ENCODE measurements at places on chromosomes 7 and 10.

- DNase-seq, result peak; percentile 63
These were observed 2.5 kb downstream of the TMEM178B start for GRCh38 chr7:141076377-141076776.

- no peak for DNase-seq
These were observed 129.0 kb upstream of the ODAD2 start for GRCh38 chr10:28127881-28128280.

DNA sequence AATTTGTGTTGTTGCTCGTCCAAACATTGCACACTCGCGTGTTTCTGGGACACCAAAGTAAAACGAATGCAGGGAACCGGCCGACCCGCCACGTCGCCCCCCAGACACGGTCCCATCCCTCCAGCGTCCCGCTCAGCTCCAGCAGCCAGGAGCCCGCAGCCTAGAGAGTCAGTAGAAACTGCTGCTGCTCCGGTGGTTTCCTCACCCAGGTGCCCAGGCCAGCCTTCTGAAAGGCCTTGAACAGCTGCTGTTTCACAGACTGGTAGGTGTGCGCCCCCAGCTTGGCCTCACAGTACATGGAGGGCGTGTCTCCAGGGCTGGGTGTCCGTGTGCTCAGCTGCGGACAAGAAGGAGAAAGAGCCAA is 126.8 kb downstream of the WDR37 start:
- DNase-seq, result no peak

DNA sequence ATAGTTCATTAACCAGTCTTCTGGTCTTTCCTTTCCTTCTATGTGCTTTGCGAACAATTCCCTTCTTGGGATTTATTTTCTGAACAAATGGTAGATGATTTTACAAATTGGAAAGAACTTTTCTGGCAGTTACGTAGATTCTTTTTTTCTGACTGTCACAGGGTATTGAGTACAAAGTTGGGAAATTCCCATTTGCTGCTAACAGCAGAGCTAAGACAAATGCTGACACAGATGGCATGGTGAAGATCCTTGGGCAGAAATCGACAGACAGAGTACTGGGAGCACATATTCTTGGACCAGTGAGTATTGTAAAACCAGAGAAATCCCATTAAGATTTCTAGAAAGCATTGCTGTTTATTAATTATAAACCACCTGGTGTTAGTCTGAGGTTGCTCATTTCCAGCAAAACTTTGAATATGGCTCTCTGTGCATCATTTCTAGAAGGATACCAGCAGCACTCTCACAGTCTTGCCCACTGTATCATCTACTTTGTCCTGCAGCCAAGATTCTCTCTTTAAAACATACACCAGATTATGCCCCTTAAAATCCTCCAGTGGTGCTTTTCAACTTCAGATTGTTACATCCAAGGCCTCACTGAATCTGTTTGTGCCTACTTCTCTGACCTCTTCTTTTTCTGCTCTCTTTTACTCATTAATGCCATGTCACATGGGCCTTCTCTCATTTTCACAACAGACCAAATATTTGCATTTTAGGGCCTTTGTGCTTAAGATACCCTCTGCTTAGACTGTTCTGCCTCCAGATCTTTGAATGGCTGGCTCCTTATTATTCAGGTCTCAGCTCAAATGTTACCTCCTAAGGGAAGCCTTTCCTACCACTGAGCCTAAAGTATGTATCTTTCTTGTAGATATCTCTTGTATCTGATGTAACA is 27.0 kb downstream of the DLD start:
- no peak for DNase-seq

DNA sequence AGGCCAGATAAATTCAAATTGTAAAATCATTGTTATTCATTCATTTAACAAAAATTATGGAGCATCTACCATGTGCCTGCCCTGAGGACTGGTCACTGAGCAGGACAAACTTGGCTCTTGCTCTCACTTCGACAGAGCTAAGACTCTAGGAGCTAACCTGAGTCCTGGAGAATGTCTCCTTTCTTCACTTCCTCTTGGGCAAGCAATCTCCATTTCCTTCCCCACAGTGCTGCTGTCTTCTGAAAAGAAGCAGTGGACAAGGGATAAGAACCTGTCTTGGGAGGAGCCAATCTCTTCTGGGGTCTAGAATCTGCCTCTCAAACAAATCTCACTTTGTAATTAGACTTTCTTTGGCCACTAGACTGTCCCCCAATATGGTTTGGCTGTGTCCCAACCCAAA is 76.2 kb upstream of the PLXNA4 start:
- no peak for DNase-seq

DNA sequence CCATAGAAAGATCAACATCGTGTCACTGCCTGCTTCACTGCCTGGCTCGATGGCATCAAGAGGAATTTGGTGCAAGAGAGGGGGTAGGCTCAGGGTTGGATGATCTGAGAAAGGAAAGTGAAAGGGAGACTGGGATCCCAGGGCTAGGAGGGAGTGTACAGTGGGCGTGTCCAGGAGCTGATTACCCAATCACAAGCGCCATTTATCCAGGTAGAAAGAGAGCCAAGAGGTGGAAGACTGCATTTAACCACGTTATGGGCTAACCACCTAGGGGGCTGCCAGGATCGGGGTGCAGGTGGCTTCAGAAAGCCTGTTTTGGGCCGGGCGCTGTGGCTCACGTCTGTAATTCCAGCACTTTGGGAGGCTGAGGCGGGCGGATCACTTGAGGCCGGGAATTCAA is 10.3 kb downstream of the PODXL start:
- no peak for DNase-seq

GRCh38 chr10:22346096-22346661 is 883 bp downstream of the SPAG6 start:
- peak; percentile 53 for DNase-seq

- DNase-seq, result no peak
These were observed 114.8 kb downstream of the JAZF1 start for GRCh38 chr7:28065721-28066285.

Data from eye (tissue), 1 donor.